ENCODE measurements at places on chromosomes 7 and 10. TPM values are rescaled to one million over a fixed set of nuclear protein-coding genes. Genes with fewer than 3 reads are reported as not detected.

GRCh38 chr10:98262571-98262970 is 5.4 kb downstream of the LOXL4 start:
- no peak for DNase-seq

- DNase-seq = no peak
Observed at GRCh38 chr7:148623586-148624282, 33.2 kb downstream of the C7orf33 start.

DNA sequence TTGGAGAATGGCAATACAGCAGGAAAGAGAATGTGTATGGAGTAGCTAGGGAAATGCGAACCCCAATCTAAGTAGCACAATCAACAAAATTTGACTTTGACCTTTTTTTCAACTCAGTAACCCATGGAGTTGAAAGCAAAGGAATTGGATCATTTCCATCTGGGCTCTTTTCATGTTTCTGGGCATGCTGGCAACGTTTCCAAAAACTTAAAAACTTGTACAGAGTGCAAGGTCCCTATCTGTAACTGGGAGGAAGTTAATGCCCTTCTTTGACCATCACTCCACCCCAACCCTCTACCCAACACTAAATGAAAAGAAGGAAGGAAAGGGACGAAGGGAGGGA is 1.3 kb upstream of the HIBADH start:
- DNase-seq = no peak

GRCh38 chr10:72663971-72664370 is 28.0 kb upstream of the MCU start:
- no peak for DNase-seq

DNA sequence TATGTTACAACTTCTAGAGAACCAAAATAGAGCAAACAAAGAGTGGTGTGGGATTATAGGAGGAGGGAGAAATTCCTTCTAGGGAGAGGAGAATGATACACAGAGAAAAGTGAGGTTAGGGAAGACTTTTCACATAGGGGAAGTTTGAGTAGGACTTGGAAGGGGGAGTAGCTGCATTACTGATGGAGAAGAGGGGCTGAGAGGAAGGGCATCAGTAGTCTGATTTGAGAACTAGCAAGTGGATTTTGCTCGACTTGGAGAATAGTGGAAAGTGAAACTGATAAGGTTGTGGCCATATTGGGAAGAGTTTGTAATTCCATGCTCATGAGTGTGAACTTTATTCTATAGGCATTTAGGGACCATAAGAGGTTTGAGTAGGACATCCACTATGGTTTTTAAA is 6.1 kb downstream of the NRF1 start:
- DNase-seq = no peak

GRCh38 chr7:101232141-101232850 is 5.3 kb downstream of the CLDN15 start:
- DNase-seq = no peak

GRCh38 chr10:80694930-80695329 is 157.2 kb downstream of the SH2D4B start:
- DNase-seq = no peak

DNA sequence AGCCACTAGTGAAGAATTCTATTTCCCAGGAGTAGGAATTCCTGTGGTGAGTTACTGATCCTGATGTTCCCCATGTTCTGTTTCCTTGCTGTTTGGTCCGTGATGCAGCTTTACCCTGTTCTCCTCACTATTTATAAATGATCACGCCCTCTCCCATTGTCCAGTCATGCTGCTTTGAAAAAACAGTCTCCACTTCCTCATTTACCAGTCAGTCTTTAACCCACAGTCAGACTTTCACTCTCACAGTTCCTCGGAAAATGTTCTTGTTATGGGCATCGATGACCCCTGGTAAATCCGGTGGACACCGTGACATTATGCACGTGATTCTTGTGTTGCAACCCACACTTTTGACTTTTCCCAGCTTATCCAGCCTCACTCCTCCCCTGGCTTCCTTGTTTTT is 14.4 kb downstream of the SCIN start:
- no peak for DNase-seq

GRCh38 chr10:52906046-52906445 is 133.5 kb upstream of the MBL2 start:
- DNase-seq = no peak

DNA sequence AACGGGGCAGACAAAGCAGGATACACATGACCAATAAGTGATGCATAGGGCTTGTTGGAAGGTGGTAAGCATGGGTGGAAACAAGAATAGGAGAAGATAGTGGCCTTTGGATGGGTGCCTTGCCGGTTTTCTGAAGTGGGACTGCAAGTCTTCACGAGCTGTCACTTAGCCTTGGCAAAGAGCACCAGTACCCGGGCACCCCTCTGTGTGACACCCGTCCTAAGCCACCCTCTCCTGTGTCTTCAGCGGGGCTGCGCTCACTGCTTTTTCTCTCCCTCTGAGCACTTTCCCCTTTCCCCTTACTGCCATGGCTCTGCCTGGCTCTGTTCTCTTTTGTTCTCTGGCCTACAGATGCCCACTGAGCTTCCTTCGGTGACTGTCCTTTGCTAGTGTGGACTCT is 399.7 kb upstream of the MKI67 start:
- no peak for DNase-seq

GRCh38 chr7:80679921-80680907 is 41.8 kb downstream of the CD36 start:
- DNase-seq = no peak

DNA sequence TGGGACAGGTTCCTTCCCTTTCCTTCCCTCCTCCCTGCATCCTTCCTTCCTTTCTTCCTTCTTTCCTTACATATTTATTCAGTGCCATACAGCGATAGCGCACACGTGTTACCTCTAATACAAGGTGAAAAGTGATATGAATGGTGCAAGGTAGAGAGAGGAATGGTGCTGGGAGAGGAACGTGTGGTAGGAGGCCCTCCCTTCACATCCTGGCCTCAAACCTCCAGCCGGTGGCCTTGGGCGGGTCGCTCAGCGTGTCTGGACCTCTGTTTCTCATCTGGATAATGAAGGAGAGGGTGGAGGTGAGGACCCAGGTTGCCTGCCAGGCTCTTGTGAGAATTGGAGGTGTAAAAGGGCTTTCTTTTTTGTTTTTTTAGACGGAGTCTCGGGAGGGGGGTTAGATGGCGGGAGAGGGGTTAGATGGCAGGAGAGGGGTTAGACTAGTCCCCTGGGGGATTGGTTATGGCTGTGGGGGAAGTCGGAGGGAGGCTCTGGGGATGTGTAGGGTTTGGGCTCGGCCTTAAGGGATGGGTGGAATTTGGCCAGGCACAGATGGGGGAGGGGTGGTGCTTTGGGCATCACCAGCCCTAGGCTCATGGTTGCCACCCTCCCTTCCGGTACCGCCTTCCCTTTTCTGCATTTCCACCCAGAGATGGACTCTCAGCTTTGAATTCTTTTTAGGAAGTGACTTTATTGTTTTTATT is 14.9 kb downstream of the CHST3 start:
- DNase-seq = no peak

DNA sequence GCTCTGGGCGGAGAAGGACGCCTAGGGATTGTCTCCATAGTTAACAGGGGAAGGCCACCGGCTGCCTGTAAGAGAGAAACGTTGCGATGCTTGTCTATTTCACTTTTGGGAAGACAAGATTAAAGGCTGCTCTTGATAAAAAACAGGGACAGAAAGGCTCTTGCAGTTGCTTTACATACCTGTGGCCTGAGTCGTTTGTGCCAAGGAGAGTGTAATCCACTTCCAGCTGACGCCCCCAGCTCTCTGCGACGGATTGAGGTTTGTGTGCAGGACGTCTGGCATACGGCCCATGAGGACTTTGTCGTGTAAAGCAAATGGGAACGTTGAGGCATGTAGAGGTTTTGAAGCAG is 1.1 kb downstream of the MAP3K8 start:
- DNase-seq = no peak

DNA sequence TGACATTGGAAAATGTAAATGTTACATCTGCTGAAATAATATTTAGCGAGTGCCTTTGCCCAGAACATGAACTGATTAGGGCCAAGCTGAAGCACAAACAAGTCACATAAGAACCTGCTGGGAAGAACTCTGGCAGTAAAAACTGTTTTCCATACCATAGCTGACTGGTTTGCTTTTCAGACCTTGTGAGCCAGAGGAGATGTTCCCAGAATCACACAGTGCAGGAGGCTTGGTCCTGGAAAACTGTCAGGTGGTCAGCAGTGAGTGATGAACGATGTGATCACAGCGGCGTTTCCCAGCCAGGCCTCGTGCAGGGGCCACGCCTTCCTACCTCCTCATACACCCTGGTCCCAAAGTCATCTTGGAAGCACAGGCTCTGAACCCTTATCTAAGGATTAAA is 164.2 kb upstream of the EEPD1 start:
- no peak for DNase-seq

- DNase-seq = no peak
Observed at GRCh38 chr10:63286340-63286739, 153.2 kb downstream of the NRBF2 start.

Gene ST8SIA6
- polyA plus RNA-seq = 0.93 TPM

Gene SPOCK2
- polyA plus RNA-seq = 119 TPM

Gene FAM25C
- polyA plus RNA-seq = not detected

Gene TFEC
- polyA plus RNA-seq = 37.6 TPM

Gene EBLN1
- not detected for polyA plus RNA-seq

Gene CCDC3
- 13.8 TPM for polyA plus RNA-seq

Gene TRIM4
- 37.9 TPM for polyA plus RNA-seq

Gene RET
- 43.4 TPM for polyA plus RNA-seq

Data from renal cortex interstitium (tissue), 15 donors.